ENCODE measurements at places on chromosomes 3 and 15.

DNA sequence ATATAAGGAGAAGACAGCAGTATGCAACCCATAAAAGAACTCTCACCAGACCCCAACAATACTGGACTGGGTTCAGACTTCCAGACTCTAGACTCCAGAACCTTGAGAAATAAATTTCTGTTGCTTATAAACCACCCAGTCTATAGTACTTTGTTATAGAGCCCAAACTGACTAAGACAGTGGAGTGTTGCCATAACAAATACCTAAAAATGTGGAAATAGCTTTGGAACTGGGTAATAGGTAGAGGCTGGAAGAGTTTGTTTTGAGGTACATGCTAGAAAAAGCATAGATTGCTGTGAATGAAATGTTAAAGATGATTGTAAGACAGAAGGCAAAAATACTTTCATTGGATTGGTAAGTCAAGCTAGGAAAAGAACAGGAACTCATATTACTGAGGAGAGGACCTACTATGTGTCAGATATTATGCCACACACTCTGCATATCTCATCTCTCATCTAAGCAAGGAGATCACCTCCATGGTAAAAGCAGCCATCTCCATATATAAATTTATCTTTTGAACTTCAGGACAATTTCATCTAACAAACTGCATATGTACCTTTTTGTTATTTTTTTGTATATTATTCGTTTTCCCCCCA, 67.4 kb upstream of the FNDC3B start:
- no peaks in the 10 kb centered on the region for H3K36me3 ChIP-seq
- DNase-seq: no peak
- no peak overlapping the region for H3K4me3 ChIP-seq
- H3K27me3 ChIP-seq: no peaks in the 10 kb centered on the region
- H3K27ac ChIP-seq: no peak overlapping the region
- no peaks in the 10 kb centered on the region for H3K4me1 ChIP-seq

DNA sequence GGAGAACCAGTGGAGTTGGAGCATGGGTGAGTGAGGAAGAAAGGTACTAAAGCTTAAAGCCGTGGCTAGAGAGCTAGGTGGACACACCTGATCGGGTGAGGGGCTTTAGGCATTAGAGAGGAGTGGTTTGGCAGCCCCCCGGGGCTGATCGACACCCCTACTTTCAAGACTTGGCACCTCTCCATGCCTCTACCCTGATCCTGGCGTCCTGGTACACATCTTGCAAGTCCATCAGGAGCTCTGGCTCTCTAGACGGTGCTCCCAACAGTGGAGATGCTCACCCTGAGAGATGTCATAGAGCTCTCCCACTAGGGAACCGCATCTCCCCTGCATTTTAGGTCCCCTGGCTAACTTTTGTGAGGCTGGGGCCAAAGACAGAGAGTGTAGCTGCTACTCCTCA, 98.1 kb downstream of the XXYLT1 start:
- no peaks in the 10 kb centered on the region for H3K36me3 ChIP-seq
- no peak overlapping the region for H3K27ac ChIP-seq
- peaks cover 9% of the 10 kb centered on the region for H3K4me1 ChIP-seq
- DNase-seq: no peak
- H3K4me3 ChIP-seq: no peak overlapping the region

DNA sequence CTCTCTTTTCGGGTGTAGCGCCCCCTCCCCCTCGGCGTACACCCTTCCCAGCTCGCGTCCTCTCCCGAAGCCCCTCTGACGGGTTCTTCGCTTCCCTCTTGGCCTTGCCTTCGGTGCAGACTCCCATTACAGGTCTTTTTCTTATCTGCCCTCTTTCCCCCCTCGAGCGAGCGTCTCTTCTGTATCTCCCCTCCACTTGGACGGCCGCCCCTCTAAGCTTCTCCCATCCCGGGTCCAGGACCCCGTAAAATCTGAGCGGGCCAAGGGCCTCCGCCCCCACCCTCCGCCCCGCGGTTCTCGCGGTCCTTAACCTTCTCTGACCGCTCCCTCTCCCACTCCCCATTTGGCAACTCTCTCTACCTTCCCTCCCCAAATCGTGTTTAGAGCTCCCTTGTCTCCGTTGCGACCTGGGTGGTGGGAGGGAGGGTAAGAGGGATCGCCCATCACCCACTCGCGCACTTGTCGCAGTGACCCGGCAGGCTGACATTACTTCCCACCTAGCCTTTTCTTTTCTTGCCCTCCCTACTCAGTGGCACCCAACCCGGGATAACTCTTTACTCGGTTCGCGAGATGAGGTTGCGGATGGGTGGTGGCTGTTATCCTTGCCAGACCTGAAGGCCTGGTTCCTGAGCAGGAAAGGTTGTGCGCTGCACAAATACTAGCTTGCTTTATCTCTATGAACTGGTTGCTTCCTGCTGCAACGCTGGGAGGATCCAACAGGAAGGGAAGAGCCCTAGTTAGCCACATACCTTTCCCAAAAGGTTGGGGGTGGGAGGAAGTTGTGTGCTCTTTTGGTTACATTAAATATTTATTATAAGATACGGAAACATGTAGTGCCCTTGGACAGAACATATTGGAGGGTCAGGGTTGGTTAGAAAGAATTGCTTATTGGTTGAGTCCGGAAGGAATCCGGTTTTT, 922 bp downstream of the RAB11A start:
- no peaks in the 10 kb centered on the region for H3K27me3 ChIP-seq
- H3K4me3 ChIP-seq: peak overlapping the region; percentile 99
- peaks cover 35% of the 10 kb centered on the region for H3K4me1 ChIP-seq
- H3K36me3 ChIP-seq: no peaks in the 10 kb centered on the region
- peak; percentile 25 for DNase-seq

GRCh38 chr3:12155828-12156227, 2.9 kb downstream of the TIMP4 start:
- no peak overlapping the region for H3K27ac ChIP-seq
- peaks cover 4% of the 10 kb centered on the region for H3K4me1 ChIP-seq
- peaks cover 15% of the 10 kb centered on the region for H3K27me3 ChIP-seq
- no peak overlapping the region for H3K4me3 ChIP-seq
- no peak for DNase-seq

GRCh38 chr3:42072831-42073301, 18.3 kb upstream of the TRAK1 start:
- peaks cover 8% of the 10 kb centered on the region for H3K36me3 ChIP-seq
- no peak for DNase-seq
- H3K27ac ChIP-seq: no peak overlapping the region
- H3K4me3 ChIP-seq: no peak overlapping the region
